ENCODE measurements at places on chromosomes 5 and 9.

DNA sequence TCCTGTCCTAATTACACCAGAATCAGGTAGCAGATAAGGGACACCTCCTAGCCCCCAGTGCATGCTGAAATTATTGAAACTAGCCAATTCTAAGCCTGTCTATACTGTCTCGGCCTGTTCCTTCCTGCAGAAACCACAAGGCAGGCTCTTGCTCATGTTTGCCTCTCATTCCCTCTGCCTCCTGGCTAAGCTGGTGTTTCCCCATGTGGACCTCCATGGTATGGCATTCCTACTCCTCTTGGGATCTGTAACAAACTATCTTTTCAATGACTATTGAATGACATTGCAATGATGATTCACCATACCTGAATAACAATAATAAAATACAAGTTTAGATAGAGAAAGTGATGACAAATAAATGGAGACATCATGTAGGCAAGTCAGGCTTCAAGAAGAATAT lies 35.6 kb upstream of the ADAMTS16 start:
- DNase-seq = no peak

DNA sequence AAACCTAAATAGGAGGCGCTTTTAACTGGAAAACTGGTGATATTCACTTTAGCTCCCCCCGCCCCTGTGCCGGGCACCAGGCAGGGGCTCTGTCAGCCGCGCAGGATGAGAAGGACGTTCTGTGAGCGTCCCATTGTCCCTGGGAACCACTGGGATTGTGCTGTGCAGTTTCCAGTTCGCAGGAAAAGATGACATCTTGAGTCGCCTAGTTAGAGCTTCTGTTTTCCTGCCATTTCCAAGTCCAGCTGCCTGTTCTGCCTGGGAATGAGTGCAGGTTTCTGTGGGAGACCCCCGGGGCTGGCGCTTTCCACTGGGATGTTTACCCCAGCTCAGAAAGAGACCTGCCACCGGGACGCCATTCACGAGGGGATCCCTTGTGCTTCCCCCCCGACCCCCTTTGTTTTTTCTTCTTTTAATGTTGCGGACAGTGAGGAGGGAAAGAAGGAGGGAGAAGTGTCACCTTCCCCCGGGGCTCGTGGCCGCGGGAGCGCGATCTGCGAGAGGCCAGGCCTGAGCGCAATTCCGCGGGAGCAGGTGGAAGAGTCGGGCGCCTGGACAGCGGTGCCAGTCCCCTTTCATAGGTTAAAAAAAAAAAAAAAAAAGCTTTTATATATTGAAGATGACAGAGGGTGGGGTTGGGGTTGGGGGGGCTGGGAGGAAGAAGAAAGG lies 121.5 kb downstream of the RMI1 start:
- DNase-seq = no peak

GRCh38 chr5:55372130-55372925 lies 64.5 kb downstream of the MTREX start:
- DNase-seq = no peak

DNA sequence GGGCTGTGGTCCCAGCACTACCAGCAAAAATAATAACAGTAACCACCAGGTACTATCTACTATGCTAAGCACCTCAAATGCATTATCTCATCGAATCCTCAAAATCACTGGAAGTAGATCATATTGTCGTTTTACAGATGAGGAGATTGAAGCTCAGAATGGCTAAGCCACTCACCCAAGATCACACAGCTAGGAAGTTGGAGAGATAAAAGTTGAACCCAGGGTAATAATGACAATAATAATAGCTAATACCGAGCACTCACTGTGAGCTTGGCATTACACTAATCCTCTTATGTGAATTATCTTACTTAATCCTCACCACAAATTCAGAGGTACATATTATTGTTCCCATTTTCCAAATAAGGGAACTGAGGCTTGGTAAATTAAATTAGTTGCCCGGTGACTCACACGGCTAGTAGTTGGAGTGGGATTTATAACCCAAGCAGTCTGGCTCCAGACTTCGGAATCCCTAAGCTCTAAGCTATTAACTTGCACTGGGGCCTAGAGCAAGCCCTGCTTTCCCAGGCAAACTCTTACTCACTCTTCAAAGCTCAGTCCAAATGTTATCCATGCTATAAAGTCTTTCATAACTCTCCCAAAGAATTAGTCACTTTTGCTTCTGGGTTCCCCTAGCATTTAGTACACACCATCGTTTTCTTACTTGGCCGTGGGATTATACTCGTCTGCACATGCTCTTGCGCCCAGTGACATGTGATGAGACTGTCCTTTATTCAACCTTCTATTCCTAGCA lies 3.8 kb downstream of the ARSI start:
- DNase-seq = no peak

GRCh38 chr5:169503886-169504285 lies 79.7 kb upstream of the SPDL1 start:
- no peak for DNase-seq

GRCh38 chr5:9905661-9906060 lies 275.5 kb upstream of the TAS2R1 start:
- DNase-seq = no peak

GRCh38 chr5:82160948-82161347 lies 117.2 kb downstream of the RPS23 start:
- no peak for DNase-seq

All from right forelimb (tissue), 1 donor.